ENCODE measurements at places on chromosomes 6 and 20.

DNA sequence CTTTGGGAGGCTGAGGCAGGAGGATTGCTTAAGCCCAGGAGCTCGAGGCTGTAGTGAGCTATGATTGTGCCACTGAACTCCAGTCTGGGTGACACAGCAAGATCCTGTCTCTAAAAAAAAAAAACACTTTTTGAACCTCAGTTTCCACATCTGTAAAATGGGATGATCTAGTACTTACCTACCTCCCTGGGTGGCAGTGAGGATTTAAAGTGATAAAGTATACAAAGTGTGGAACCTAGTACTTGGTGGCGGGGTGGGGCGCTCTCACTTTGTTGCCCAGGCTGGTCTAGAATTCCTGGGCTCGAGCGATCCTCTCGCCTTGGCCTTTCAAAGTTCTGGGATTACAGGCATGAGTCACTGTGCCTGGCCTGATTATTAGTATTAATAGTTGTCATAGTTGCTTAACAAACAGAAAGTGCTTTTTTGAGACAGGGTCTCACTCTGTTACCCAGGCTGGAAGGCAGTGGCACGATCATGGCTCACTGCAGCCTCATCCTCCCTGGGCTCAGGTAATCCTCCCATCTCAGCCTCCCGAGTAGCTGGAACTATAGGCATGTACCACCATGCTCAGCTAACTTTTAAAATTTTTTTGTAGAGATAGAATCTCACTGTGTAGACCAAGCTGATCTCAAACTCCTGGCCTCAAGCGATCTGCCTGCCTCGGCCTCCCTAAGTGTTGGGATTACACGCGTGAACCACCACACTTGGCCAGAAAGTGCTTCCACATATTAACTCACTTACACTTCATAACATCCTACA lies 7.0 kb upstream of the PLTP start:
- no peak for DNase-seq

- no peak for DNase-seq
Measured at GRCh38 chr6:118353564-118353963, 194.5 kb upstream of the PLN start.

DNA sequence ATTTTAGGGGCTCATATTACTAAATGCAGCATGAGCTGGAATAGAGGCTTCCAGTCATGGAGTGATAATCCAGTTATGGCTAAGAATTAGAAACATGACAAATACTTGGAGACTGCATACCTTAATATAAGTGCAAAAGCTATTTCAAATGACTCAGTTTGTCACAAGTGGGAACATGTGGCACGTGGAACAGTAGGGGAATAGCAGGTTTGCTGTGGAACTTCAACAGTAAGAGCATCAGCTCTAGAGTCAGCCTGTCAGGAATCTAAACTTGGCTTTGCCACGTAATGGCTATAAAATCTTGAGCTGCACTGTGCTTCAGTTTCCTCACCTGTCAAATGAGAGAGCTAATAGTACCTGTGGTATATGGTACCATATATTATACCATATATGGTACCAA lies 62.1 kb downstream of the HTR1B start:
- DNase-seq = no peak

- no peak for DNase-seq
Measured at GRCh38 chr6:97440590-97441176, 157.7 kb upstream of the MMS22L start.

GRCh38 chr6:79073888-79074287 lies 4.2 kb downstream of the PHIP start:
- no peak for DNase-seq

- DNase-seq = no peak
Measured at GRCh38 chr6:1212919-1213318, 99.0 kb upstream of the FOXQ1 start.

DNA sequence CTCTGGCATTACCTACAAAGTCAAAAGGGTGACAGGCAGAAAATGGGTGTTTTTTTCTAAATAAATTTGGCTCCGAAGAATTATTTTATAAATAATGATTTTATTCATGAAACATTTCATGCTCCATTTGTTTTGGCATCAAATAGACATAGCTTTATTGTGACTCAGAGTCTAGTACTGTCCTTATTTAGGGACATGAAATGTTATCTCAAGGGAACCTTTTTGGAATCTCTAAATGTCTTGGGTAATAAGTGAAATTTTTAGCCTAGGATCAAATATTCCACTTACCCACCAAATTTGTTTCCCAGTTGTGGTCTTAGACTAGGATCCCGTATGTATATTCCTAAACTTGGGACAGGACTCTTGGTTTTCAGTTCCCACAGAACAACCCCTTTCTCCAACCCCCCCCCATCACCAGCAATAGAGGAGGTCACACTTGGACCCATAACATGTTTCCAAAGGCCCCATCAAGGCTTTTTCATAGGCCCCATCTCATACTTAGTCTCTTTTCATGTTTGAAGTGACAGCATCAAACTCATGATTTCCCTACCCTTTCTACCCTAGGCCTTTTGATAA lies 81.8 kb downstream of the JAG1 start:
- DNase-seq = no peak

DNA sequence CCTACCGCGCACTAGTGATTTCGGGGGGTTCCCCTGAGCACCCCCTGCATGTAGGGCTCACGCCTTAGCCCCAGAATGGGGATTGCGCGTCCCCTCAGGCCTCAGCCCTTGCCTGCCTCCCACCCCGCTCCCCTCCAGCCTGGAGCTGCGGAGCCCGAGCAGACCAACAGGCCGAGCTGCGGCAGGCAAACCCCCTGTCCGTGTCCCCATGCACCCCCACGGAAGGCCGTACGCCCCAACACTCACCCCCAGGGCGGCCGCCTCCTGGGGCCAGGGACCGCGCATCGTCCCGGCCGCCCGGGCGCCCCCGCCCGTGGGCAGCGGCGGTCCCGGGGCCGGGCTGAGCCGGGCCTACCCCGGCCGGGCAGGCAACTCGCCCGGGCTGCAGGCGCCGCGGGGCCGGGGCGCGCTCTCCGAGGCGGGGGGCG lies 1.2 kb upstream of the KCNB1 start:
- no peak for DNase-seq

DNA sequence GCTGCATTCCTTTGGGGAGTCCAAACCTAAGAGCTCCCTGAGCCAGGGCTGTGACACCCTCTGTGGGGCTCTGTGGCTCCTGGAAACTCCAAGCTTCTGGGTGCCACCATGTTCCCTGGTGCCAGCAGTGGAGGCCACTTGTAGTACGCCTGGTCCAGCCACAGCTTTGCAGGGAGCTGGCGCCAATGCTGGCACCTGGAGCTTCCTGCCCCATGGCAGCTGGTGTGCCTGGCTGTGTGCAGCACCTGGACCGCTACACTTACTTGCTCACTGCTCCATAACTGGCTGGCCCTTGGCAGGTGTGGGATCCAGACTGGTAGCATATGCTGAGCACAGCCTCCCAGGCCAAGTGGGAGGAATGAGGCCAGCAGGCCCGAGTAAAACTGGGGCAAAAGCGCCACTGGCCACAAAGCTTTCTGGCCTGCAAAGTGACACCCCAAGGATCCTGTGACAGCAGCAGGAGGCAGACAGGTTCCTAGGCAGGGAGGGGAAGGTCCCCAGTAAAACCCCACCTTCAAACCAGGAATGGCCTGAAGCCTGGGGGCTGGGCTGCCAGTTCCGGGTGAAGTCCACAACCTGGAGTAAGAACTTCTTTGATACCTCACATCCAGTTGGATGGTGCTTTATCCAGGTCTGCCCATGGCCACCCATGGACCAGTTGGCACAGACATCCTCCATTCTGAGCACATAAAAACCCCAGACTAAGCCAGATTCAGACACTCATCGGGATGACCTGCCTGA lies 461.0 kb downstream of the TBC1D32 start:
- DNase-seq = no peak

DNA sequence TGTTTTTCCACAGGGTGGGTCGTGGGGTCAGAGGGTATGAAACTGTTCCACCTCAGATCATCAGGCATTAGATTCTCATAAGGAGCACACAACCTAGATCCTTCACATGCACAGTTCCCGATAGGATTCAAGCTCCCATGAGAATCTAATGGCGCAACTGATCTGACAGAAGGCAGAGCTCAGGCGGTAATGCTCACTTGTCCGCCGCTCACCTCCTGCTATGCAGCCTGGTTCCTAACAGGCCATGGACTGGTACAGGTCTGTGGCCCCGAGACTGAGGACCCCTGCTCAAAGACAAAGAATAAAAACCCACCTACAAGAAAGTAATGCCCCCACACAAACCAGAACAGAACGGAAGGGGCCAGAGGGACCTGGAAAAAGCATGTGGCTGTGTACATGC lies 76.1 kb upstream of the SNX9 start:
- DNase-seq = no peak

- no peak for DNase-seq
Measured at GRCh38 chr20:2023151-2023550, 29.3 kb upstream of the PDYN start.

GRCh38 chr6:44353336-44353735 lies 10.9 kb downstream of the SPATS1 start:
- DNase-seq = no peak

GRCh38 chr6:3887150-3887700 lies 38.1 kb downstream of the FAM50B start:
- no peak for DNase-seq

DNA sequence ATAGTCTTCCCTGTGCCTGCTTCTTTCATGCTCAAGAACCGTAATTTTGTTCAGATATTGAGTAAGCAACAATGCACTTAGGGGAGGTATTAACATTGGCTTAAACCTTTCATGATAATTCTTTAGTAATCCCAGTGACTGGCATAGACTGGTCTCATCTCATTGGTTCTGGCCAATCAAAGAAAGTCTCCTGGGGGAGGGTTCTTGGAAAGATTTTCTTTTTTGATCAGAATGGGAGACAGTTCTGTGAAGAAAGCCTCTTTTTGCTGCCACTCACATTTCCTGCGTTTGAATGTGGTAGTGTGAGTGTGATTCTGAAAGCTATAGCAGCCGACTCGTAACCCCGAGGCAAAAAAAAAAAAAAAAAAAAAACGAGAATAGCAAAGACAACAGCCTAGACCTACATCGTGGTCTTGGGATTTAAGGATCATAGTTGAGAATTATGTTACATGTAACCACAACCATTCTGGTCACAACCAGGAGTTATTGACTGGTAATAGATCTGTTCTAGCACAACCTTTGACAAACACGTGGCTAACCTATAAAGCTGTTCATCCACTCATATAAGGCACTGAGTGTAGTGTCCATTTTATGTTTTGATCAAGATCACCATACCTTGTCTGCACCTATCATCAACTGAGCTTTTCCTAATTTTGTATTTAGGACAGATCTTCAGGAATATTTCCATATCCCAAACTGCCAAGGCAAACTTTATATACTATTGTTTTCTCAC lies 15.1 kb upstream of the TMEM217 start:
- no peak for DNase-seq

- DNase-seq = no peak
Measured at GRCh38 chr6:19333936-19334335, 503.2 kb upstream of the ID4 start.

DNA sequence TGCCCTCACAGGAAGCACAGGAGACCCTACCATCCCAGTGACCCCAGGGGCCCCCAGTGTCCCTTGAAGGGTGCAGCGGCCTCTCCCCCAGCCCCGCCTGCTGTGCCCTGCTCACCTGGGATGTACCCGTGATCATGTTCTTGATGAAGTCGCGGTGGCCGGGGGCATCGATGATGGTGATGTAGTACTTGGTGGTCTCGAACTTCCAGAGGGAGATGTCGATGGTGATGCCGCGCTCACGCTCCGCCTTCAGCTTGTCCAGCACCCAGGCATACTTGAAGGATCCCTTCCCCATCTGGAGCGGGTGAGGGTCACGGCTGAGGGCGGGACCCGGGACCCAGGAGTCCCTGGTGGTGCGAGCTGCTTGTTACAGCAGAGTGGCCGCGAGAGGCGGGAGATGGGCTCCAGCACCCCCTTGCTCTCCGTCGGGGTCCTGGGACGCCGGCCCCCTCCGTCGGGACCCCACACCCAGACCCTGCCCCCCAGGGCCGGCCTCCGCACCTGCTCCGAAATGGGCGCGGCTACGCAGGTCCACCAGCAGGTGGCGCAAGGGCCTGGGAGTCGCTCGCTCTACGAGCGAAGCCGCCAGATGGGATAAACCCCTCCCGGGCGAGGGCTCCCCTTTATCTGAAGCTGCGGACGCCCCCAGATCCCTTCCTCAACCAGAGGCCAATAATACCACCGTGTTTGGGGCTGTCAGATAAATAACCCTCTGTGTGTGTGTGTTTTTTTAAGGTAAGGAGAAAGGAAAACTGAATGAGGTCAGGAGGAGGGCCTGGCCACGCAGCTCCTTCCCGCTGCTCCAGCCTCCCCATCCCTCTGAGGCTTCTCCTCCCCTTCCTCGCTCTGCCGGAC lies 2.9 kb downstream of the EEF1A2 start:
- no peak for DNase-seq

- no peak for DNase-seq
Measured at GRCh38 chr20:10856237-10857015, 182.6 kb upstream of the JAG1 start.

- no peak for DNase-seq
Measured at GRCh38 chr20:32069711-32070110, 17.7 kb downstream of the HCK start.

DNA sequence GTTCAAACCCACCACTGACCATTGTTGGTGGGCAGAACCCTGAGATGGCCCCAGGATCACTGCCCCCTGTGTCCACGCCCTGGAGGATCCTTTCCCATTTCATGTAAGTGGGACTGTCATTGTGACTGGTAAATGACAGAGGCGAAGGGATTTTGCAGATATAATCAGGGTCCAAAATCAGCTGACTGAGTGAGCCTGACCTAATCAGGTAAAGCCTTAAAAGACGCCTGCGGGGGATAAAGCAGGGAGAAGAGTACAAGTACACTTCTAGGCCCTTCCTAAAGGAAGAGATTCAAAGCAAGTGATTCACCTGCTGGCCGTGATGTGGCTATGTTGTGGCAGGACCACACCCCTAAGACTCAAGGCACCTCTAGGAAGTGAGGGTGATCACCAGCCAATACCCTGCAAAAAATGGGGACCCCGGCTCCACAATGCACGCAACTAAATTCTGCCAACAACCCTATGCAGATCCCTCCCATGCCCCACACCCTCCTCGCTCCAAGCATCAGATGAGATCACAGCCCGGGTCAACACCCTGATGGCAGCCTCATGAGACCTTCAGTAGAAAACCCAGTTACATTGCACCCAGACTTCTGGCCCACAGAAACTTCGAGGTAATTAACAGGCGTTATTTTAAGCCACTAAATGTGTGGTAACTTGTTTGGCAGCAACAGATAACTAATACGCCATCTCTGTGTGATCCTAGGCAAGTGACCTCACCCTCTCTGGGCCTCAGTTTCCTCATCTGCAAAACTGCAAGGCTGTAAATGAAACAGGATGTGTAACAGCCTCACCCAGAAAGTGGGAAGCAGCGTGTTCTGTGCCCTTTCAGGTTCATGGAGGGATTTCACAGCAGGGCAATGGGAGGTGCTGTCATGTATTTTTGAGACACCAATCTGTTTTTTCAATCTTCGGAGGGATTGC lies 11.3 kb downstream of the PREX1 start:
- DNase-seq = no peak

- no peak for DNase-seq
Measured at GRCh38 chr20:35618263-35619131, 2.9 kb downstream of the SPAG4 start.

DNA sequence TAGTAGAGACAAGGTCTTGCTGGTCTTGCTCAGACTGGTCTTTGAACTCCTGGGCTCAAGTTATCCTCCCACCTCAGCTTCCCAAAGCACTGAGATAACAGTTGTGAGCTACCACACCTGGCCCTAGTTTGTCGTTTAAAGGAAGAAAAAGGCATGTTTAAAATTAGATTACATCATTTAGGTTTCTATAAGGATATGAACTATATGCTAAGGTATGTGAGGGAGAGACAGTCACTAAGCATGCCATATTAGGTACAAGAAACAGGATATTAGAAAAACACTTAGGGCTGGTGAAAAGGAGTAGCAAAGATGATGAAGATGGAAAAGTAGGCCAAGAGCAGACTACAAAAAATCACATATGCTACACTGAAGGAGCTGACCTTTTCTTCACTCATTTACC lies 106.4 kb downstream of the ASCC3 start:
- DNase-seq = no peak

Data from Jurkat, Clone E6-1 (cell line).